ENCODE measurements at places on chromosomes 1 and 21.

- DNase-seq, result no peak
These were observed 10.2 kb downstream of the TMEM81 start for GRCh38 chr1:205074084-205074483.

DNA sequence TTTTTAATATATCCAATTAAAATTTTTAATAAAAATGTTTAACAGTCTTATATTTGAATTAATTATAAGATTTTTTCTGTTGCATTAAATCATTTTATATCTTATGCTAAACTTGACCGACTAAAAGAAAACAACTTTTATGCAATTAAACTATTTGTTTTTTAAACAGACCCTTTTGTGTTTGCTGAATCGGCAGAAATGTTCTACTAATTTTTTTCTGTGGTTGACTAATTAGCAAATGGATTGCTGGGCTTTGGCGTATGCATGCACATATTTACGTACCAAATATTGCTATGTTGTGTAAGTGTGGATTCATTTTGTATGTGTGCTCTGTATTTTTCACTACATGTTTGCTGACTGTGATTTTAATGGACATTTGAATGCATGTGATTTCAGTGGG, 174.8 kb downstream of the PBX1 start:
- no peak for DNase-seq

- DNase-seq, result no peak
These were observed at the start of gene CLCNKA for GRCh38 chr1:16021681-16022080. Gene CLCNKA (plus strand): TSS chr1:16022036. CDS start chr1:16022620, 584 bp downstream.

- DNase-seq, result no peak
These were observed 35.0 kb downstream of the BATF3 start for GRCh38 chr1:212664409-212665199.

- DNase-seq, result peak; percentile 65
These were observed 18.3 kb upstream of the PSMB2 start for GRCh38 chr1:35659589-35659988.

GRCh38 chr1:154968731-154969130, 1.8 kb downstream of the SHC1 start:
- DNase-seq, result no peak

- no peak for DNase-seq
These were observed 46.0 kb downstream of the RPL5 start for GRCh38 chr1:92877792-92878191.

DNA sequence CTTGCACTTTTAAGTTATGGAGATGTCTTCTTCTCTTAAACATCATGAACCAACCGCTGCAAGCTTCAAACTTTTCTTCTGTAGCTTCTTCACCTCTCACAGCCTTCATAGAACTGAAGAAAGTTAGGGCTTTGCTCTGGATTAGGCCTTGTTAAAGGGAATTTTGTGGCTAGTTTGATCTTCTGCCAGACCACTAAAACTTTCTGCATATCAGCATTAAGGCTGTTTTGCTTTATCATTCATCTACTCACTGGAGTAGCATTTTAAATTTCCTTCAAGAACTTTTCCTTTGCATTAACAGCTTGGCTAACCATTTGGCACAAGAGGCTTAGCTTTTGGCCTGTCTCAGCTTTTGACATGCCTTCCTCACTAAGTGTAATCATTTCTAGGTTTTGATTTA, 43.0 kb upstream of the RGL1 start:
- no peak for DNase-seq

DNA sequence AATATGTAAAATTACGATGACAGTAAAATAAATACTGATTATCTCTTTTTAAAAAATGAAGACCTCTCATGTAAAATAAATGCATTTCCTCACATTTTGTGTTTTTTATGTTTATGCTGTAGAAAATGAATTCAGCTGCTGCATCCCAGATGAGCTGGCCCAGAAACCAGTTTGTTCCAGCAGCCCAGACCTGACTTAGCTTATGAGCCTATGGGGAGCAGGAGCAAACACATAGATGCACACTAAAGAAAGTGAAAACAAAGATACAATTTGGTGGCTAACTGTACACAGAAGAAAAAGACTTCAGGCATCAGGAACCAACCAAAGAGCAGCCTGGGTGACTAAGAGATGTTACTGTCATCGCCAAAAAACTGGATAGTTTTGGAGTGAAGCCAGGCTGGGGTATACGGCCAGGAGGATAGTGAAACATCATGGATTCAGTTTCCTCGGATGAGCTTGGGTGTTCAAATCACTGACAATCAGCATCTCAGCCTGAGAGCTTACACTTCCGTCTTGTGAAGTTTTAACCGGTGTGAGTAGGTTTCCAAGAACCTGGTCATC, 113.9 kb upstream of the BACE2 start:
- no peak for DNase-seq

DNA sequence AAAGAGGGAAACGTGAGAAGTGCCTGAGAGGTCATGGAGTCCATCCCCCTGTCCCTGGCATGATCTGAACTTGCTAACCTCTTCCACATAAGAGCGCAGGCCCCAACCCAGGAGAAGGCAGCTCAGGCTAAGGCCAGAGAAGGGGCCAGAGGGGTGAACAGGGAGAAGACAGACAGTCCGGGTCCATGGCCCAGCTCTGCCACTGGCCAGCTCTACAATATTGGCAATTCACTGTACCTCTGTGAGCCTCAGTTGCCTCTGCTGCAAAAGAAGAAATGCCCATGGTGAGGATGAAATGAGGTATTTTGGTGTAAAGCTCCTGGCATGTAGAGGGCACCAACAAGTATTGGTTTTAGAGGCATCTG, 72.3 kb downstream of the CAMK2N1 start:
- peak; percentile 18 for DNase-seq

DNA sequence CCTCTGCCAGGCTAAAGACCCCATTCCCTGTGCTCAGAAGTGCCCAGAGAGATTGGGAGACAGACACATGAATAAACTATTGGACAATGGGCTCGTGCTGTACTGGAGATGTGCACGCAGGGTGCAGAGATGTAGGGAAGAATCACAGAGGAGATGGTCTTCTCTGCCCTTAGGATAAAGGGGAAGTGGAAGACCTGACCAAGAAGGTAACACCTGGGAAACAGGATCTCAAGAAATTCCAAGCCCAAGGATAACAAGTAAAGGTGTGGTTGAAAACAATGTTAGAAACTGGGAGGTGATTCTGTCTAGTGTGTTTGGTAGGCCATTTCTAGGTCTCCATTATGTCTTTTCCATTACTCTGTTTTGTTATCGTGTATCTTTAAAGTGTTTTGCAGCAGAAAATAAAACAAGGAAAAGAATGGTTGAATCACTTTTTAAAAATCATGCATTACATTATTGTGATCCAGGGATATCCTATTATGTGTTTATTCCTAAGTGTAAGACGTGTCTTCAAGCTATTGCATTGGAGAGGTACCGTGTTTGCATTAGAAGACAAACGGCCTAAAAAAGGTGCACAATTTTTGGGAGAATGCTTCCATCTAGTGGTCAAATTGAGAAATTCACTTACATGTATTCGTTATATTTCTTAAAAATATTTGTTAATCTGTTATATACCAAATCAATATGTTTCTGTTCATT, 40.8 kb upstream of the KCTD3 start:
- no peak for DNase-seq

DNA sequence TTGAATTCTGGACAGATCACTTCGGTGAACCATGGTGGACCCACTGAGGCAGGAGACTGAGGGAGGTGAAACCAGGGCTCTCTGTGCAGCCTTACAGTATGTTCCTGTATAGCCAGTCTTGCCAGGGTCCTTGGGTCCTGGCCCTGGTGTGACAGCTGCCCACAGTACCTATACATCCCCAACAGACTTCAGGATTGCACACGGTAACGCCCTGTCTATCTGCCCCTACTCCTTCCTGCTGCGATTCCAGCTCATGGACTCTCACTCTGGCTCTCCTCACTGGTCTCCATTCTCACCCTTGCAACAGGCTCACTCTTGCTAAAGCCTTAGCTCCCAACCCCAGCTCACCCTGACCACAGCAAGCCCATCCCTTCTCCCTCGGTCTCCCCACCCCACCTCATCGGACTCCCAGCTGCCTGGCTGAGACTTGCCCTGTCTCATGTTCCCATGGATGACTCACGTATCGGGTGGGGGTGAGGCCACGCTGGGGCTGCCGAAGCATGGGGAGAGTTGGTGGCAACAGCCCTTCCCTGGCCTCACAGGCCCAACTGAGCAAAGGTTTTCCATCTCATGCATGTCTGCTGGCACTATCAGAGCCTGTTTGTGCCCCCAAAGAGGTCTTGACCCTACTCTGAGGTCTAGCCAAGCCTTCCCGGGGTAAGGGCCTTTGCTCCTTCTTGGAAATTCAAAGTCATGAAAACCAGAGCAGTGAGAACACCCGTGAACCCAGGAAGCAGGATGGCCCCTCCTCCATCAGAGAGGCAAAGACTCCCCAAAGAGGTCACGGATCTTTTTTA, 7.1 kb downstream of the PHLDA3 start:
- peak; percentile 57 for DNase-seq

- DNase-seq, result no peak
These were observed 168.5 kb downstream of the PSMG1 start for GRCh38 chr21:39014747-39015146.

DNA sequence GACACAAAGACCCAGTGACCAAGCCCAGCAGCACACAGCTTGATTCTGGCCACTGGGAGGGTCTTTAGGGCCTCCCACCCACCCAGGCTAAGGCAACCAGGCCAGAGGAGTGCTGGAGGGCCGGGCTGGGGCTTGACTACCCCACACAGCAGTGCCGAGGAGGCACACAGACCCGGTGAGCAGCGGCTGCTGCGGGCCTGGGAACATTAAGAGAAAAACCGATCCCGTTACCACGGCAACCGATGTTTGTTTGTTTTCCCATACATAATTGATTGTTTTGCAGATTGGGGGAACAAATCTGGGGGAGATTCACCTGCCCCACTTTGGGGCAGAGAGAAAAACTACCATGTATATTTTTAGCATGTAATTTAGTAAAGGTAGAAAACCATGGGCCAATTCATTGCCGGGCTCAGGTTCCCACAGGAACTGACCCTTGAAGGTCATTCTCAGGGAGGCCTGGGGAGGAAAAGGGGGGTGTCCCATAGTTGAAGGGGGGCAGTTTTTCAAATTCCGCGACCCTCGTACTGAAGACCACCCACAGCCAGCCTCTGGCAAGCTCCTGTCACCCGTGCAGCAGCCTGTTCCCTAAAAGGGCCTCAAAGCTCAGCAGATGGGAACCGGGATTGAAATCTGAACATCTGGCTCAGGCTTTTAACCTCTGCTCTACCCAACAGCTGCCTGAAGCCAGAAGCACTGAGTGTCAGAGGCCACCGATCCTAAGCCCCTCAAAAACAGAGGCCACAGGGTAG, 35.3 kb downstream of the CHD5 start:
- DNase-seq, result peak; percentile 63

GRCh38 chr1:97247196-97247595, 525.6 kb downstream of the PTBP2 start:
- no peak for DNase-seq

GRCh38 chr1:102107441-102107840, 110.7 kb upstream of the OLFM3 start:
- no peak for DNase-seq

GRCh38 chr1:71638081-71638766, 557.4 kb upstream of the ZRANB2 start:
- DNase-seq, result no peak

GRCh38 chr1:32372149-32372756, 9.9 kb downstream of the TSSK3 start:
- DNase-seq, result peak; percentile 35

- no peak for DNase-seq
These were observed 625.9 kb upstream of the PKN2 start for GRCh38 chr1:88058205-88058604.

DNA sequence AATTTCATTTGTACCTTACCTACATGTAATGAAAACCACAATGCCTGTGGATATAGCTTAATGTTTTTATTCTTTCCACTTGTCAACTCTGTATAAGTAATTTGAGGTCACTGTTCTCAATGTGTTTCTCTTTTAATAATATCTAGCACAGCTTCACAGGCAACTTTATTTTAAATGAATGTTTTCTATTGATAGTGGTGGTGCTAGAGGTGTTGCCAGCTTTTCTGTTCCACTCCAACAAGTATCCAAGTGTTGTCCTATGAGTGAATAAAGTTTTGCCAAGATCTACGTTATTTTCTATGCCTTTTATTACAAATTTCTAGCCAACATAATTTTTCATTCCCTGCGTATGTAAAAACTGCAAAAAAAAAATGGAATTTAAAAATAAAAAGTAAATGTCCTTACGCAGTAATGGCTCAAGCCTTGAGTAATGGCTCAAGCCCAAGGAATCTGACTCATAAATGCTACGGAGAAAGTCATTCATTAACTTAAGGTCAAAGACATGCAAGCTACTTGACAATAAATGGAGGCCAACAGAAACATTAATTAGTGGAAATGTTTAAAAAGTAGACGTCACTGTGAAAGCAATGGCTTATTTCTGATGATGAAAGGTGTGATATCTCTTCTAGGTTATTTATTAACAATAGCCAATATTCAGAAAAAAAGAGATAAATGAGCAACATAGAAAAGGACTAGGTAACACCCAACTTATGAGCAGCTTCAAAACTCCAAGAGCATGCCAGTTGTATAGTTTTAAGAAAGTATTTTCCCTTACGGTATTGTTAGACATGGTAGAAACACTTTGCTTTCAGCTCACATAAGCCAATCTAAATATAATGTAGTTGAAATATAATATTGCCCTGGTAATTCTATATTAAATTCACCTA, 71.4 kb downstream of the SLC44A5 start:
- DNase-seq, result no peak

DNA sequence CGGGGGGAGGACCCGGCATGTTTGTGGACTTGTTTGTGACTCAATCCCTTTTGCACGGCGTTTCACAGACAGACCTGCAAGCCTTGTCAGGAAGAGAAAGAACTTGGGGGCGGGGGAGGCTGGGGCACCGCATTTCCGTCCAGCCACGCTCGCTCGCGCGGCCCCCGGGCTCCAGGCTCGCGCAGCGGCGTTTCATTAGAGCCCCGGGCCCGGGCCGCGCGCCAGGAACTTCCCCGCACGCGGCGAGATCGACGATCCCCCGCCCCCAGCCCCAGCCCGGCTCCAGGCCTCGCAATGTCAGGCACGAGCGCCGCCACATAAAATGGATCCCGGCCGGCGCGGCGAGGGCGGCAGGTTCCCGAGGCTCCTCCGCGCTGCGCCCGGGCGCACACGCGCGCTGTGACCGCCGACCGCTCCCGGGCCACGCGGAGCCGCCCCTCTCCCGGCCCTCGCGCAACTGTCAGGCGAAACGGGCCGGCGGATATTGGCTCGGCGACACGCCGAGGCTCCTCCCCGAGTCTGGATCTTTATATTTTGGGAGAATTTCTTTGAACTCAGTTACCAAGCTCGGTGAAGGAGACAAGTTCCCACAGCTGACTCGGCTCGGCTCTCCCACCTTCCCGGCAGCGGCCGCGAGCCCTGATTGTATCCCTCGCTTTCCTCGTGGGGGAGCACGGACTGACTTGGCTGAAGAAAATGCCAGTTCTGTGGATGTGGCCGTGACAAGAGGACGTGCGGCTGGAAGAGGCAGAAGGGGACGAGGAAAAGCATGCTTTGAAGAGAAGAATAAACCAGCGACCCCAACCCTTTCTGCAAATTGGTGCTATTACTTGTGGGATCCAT, at the start of gene KIF26B:
Gene KIF26B (plus strand): TSS at position 557 of the 843 bp plus-strand sequence. CDS start 440 bp downstream, outside the sequence.
- peak; percentile 81 for DNase-seq

- no peak for DNase-seq
These were observed 199.5 kb downstream of the ADGRL2 start for GRCh38 chr1:82000221-82000620.
